ENCODE measurements at places on chromosomes 6 and 20.

DNA sequence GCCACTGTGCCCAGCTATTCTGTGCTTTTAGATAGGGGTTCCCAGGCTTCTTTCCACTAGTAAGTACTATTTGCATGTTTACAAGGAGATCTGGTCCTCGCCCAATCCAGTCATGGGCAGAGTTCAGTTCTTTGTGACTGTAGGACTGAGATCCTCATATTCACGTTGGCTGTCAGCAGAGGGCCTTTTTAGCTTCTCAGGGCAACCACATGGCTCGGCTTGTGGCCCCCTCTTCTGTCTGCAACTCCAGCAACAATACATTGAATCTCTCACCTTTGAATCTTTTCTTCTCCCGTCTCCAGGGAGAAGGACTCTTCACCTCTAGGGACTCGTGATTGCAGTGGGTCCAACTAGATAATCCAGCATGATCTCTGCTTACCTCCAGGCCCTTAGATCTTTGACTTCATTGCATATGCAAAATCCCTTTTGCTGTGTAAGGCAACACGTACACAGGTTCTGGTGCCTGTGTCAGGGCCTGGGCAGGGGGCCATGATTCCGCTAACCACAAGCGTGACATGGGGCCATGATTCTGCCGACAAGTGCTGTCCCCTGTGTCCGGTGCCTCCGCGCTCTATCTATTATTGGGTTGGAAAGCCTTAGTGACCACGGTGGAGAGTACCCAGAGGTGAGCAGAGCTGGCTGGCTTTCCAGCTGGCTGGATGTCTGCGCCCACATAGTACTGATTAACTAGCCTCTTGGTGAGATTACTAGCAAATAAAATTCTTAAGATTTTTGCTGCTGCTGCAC, 5.1 kb downstream of the CCR6 start:
- DNase-seq: no peak

GRCh38 chr6:15994814-15995459, 133.9 kb upstream of the MYLIP start:
- no peak for DNase-seq

DNA sequence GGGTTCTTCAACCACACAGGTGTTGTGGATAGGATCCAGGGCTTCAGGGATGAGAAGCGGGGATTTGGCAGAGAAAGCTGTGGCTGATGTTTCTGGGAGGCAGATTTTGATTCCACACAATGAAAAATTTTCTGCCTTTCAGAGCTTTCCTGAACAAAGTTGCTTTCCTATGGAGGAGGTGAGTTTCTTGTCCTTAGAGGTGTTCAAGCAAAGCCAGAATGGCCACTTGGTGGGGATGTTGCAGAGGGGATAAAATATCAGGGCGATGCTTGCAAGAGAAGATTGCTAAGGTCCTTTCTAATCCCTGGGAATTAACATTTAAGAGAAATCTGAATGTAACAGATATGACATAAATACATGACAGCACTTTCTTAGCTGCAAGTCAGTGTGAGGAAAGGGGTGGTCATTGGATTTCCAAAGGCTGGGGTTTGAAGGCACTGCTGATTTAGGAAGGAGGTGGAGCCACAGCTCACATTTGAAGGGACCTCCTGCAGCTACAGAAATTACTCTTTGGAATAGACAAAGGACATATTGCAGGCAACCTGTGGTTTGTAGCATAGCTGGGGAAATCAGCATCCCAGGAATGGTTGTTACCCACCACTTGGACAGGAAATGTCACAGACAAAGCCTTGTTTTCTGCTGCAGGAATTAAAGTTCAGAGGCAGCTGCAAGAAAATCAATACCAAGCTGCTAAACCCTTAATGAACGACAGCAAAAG, 271.1 kb upstream of the CHD6 start:
- DNase-seq: no peak

- no peak for DNase-seq
Measured at GRCh38 chr6:71349395-71349794, 60.8 kb downstream of the OGFRL1 start.

DNA sequence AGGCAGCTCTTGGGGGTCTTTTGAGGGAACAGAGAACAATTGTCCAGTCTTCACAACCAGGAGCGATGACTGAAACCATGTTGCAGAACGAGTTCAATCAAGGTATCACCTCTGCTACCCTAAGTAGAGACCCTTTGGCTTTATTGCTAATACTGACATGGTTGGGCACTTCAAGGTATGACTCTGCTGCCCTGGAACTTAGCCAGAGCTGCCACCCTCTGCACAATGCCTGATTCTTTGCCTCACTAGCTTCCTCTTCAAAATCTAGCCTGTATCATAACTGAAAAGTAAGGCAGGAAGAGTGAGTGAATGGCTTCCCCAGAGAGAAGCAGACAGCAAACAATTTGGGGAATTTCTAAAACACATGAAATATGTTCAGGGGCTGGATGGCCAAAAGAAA, 592.7 kb upstream of the NRSN1 start:
- DNase-seq: no peak

DNA sequence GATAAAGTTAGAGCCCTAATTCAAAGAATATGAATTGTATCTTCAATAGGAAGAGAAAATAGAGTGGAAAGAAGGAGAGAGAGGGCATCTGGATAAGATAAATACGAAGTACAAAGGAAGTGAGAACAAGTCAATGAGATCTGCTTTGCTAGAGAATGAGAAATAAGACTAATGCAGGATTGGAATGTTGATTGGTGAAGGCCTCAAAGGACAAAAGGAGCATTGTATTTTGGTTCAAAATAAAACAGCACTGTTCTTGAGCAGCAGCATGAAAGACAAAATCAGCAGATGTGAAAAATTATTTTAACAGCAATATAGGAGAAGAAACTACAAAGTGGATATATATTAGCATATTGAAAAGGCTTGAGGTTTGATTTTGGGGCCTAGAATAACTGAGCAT, 5.1 kb upstream of the TMEM244 start:
- no peak for DNase-seq

DNA sequence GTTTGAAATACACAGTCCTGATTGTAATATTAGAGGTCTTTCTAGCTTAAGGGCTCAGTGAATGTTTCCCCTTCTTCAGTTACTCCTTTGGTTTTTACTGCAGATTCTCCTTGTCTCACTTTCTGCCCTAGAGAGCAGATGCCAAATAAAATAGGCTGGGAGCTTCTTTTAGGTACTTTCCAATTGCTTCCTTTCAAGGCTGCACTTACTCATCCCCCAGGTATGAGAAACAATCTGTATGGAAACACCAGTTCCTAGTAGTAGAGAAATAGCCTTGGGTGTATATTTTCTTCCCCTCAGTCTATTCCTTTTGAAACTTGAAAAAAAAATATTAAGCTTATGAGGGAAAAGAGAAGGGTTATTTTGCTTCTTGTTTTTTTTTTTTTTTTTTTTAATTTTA, 139.7 kb downstream of the PAK5 start:
- no peak for DNase-seq

DNA sequence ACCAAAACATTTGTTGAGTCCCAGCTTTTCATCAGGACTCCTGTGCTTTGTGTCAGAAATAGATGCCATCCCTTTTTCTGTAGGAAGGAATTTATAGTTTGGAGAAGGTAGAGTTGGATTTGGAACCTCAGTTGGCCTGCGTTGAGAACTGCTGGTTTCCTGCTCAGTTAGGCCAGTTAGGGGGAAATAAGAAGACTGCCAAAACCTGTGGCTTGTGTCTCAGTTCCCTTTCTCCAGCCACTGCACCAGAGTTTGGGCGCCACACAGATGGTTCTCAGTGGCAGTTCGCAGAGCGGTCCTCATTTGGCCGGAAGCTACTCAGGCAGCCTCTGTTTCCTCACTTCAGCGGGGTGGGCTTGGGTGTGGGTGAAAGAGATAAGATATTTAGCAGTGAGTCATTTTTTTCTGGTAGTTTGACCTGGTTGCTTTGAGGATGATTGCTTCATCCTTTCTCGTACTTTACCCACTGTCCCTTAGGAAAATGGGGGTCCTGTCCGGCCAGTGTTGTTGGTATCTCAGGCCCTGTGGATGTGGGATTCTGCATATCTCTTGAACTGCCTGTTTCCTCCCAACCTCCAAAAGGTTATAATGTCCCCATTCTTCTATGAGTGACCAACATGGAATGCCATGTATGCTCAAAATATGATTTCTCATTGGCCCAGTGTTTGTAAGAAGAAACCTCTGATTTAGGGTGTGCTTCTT, 53.7 kb downstream of the JARID2 start:
- DNase-seq: no peak

DNA sequence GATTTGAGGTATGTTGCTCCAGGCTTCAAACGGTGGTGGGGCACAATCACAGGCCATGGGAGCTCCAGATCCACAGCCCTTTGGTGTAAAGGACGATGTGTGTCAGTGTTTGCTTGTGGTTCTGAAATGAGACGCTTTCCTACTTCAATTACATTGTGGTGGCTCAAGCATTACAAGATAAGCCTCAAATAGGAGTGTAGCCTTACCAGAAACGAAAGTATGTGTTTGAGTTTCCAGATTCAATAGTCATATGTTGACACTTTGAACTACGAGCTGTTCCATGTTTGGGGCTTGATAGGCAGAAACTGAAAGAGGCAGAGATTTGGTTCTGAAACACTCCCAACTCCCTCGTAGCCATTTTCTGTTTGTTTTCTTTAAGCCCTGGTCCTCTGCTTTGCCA, 187.1 kb downstream of the MYLK4 start:
- DNase-seq: no peak

- DNase-seq: no peak
Measured at GRCh38 chr20:9613871-9614270, 99.5 kb downstream of the LAMP5 start.

DNA sequence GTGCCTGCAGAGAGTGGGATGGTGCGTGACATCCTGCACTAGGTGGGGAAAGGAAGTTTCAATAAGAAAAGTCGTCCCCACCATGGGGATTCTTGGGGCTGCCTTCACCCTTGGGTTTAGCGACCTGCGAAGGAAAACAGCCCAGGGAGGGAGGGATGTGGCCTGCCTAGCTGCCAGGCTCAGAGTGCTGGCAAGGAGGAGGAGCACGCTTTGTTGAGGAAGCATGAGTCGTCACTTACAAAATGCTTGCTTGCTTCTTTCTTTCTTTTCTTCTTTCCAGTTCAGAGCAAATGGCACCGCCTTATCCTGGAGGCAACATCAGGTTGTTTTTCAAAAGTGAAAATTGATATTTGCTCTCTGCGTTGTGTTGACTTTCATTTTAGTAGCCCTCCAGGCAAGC, 123.2 kb downstream of the TFAP2C start:
- no peak for DNase-seq

- peak; percentile 14 for DNase-seq
Measured at GRCh38 chr6:159042003-159042825, 2.6 kb downstream of the TAGAP start.

DNA sequence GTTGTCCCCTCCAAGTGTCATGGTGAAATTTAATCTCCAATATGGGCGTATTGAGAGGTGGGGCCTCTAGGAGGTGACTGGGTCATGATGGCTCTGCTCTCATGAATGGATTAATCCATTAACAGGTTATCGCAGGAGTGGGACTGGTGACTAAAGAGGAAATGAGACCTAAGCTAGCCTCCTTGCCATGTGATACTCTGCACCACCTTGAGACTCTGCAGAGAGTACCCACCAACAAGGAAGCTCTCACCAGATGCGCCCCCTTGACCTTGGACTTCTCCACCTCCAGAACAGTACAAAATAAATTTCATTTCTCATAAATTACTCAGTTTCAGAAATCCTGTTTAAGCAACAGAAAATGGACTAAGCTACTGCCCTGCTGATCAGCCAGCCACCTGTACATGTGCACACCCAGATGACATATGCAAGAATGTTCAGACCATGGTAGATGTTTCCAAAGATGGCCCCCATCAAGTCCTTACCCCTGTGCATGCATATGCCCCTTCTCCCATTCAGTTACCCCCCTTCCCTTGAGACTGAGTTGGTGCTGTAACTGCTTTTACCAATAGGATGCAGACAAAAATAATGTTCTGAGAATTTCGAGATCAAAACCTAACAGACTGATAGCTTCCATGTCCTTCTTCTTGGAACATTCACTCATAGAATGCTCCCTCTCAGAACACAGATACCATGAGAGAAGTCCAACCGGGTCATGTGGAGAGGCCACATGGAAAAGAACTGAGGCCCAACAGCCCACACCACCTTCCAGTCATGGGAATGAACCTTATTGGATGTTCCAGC, 28.4 kb downstream of the MAP3K5 start:
- DNase-seq: no peak

DNA sequence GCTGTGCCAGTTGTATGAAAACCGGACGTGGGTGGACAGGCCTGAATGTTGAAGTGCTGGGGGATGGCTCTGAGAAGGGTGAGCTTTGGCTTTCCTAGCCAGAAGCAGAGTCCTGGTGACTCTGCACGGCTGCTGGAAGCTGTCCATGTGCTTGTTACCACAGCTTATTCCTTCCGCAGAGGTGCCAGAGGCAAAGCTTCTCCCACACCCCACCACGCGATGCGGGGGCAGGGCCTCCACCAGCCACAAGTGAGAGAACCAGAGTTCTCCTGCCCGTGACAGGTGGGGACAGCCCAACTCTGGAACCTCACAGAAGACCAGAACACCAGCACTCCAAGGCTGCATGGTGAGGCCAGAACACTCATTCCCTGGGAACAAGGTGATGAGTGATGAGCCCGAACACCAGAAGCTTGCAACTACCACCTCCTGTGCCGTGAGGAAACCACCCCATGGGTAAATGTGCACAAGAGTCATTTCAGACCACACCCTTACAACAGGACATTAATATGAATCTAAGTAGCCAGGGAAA, 36.7 kb downstream of the JAG1 start:
- DNase-seq: no peak

GRCh38 chr6:88584581-88585275, 378.7 kb downstream of the RNGTT start:
- DNase-seq: no peak

DNA sequence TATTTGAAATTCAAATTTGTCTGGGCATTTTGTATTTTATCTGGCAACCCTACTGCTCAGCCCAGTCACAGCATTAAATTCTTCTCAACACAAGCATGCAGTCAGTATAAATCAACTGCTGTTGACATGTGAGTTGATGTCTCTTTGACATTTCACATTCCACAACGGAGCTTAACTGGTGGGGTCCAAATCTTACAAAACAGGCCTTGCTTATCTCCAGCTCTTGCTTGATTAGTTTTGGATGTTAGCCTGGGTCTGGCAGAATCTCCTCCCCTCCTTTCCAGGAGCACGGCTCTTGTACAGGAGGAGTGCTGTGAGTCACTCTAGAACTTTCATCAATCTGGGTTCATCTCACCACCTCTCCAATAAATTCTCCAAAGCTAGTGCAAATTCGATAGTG, 80.8 kb upstream of the PHACTR1 start:
- no peak for DNase-seq

GRCh38 chr6:23445157-23445710, 680.8 kb upstream of the NRSN1 start:
- DNase-seq: peak; percentile 10

GRCh38 chr20:25000268-25000801, 7.8 kb upstream of the APMAP start:
- no peak for DNase-seq
